Central memory CD4-positive, alpha-beta T cell (primary cell): ENCODE measurements at places on chromosomes 5 and 9.
A peak's percentile ranks its signal among the peaks of the same experiment; 100 is the strongest.

- DNase-seq, result no peak
Measured at GRCh38 chr9:113566016-113566711, 102.6 kb downstream of the RGS3 start.

DNA sequence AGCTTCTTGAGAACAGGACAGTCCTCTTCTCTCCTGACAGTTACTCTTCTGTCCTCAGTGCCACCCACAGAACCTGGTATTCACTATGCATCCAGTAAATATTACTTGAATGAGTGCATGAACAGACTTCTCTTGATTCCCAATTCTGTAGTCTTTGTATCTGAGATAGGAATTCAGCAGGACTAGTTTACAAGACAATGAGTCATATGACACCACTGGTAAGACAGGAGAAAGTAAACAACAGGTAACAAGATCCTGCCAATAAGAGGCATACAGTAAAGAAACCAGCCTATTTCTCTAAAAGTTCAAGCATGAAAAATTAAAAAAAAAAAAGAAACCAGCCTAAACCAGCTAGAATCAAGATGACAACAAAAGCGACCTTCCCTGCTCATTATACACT is 6.2 kb downstream of the ZNF883 start:
- DNase-seq, result no peak

DNA sequence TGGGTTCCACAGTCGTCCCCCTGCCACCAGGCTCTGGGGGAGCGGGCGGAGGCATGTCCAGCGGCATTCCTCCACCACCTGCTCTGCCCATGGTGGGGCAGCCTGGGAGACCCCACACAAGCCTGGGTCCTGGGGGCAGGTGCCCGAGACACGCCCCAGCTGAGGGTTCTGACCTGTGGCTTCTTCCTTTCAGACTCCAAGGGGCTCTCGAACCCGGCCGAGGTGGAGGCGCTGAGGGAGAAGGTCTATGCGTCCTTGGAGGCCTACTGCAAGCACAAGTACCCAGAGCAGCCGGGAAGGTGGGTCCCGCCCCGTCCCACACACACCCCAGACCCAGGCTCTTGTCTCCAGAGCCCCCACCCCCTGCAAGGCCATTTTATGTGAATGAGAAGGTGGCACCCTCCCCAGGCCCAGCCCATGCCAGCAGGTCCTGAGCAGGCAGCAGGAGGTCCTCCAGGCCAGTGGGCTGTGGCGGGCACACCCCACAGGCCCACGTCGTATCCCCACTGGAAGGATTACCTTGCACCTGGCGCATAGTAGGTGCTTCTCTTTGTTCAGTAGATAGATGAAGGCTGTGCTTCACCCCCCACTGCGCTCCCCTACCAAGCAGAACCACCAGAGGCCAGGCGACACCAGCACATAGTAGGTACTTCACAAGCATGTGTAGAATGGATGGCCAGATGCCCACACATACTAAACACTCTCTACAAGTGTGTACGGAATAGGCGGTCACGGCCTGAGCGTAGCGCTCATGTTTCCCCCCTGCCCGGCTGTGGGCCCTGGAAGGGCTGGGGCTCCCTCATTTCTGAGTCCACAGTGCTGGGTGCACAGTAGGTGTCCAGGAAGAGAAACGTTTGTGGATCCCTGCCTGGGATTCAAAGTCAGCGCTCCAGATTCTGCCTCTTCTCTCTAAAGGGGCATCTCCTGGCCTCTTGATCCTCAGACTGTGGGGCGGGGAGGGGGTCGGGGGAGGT is 107.9 kb downstream of the RXRA start:
- no peak for DNase-seq

GRCh38 chr9:72046630-72047456 is 13.6 kb downstream of the C9orf57 start:
- no peak for DNase-seq

DNA sequence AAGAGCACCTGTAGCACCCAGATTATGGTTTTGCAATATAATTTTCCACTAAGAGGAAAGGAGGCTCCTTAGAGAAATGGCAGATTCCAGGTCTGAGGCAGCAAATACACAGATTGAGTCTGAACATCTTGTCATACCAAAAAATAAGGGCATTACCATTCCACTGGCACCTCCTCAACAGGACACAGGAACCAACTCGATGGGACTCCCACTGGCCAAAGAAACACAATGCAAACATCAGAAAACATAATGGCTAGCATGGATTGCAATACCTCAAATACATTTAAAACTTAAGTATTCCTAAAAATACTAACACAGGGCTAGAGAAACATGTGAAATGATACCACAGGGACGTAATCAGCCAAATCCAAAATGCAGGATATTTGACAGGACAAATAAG is 12.4 kb upstream of the RANBP17 start:
- no peak for DNase-seq

DNA sequence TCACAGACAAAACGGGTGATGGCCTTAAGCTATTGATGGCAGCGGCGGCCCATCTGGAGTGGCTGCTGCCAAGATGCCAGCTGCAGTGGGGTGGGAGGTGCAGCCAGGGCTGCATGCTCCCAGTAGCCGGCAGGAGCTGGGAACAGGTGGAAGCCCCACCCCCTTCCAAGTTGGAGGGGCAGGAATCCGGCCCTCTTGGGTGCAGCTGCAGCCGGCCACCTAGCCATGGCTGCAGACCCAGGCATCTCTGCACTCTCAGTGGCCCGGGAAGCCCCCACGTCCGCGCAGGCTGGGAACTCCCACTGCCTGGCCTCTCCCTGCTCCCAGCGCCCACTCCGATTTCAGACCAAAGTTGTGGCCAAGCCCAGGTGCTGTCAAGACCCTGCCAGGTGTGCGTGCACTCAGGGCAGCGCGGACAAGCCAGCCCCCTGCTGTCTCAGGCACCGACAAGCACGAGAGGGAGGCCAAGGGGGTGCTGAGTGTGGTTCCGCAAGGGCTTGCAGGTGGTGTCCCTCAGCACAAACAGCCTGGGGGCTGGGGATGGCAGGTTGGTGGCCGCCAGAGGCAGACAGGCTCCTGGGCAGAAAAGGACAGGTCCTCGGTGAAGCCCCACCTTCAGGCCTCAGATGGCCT is 115.1 kb upstream of the TSLP start:
- DNase-seq, result no peak

- no peak for DNase-seq
Measured at GRCh38 chr9:132804576-132805295, 73.3 kb downstream of the AK8 start.

GRCh38 chr5:100889896-100890295 is 13.2 kb downstream of the ST8SIA4 start:
- no peak for DNase-seq

- DNase-seq, result peak; percentile 65
Measured at GRCh38 chr5:115838885-115839518, 2.4 kb downstream of the ATG12 start.

DNA sequence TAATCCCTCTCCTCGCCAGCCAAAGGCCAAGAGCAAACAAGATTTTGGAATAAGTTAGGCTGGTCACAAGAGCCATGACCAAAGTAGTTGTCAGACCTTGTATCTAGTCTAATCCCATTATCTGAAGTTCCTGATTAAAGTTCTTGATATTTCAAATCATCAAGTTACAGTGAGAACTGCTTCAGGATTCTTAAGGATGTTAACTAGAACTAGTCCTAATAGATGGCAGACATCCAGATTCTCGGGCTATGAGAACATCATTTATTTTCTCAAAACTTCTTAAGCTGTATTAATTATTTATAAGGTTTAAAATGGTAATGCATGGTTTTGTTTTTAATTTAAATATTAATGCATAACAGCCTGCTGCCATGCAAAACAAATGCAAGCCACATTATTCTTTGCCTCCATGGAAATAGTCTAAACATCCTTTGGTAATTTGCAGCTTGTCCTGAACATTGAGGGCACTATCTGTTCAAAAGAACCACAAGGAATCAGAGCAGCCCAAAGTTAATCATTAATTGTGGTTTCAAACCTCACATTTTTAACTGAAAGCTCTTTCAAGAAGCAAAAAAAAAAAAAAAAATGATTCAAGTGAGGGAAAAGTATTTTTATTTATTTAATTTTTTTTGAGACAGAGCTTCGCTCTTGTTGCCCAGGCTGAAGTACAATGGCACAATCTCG is 95.1 kb downstream of the TTC39B start:
- no peak for DNase-seq

DNA sequence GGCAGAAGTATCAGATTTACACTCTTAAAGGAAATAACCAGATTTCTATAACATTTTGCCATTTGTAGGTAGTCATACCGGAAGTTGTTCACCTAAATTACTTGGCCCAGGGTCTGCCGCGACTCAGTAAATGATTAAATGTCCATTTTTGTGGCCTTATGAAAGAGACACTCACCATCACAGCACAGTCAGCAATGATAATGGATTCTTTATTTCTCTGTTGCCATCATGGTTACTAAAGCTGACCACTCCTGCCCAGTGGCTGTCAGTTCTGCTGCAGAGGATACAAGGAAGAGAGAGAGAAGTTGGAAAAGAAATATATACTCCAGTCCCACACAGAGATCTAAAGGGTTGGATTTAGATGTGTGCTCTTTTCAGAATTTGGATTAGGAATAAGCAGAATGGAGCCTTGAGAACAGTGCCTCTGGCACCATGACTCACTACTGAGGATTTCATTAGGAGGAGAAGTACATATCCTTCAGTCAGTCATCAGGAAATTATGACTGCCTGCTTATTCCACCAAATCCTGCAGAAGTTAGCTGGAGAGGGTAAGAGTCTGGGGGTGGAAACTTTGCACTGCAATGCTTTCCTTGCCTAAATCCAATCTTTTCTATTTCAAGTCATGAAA is 72.8 kb upstream of the EFNA5 start:
- no peak for DNase-seq

- DNase-seq, result no peak
Measured at GRCh38 chr5:62041156-62041756, 264.8 kb upstream of the KIF2A start.

DNA sequence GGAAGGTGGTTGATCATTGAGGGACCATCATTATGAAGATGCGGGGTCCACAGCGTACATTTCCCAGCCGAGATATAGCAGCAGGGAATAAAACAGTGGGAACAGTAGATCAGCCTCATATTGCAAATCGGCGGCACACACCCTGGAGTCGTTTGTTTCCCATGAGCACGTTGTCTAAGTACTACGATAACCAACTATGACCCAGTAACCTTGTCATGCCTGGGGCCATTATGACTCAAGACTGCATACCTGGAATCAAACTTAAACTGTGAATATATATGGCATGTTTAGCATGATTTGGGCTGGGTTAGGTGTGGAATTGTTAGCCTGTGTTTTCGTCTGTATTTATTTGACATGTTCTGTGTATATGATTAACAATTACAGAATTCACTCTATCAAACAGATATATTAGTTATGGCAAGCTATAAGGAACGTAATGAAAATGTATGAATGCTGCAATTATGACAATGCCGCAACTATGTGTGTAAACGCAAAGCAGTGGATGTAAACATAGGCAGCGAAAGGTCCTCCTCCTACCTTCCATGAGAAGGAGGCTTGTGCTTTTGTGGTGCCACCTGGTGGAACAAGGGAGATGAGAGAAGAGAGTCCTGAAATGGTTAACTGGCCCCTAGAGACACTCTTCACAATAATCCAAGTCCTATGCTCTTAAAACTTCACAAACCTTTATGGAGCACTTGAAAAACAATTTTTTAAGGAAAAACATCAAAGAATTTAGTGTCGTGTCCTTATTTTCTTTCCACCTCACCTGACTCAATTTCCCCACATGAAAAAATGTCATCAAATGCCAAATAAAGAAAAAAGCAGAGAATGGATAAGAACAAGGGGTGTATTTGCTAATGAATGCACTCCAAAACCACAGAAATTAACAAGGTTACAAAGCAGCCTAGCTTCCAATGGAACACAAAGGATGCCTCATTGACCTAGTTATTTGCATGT is 47.1 kb downstream of the SEMA5A start:
- DNase-seq, result no peak

- DNase-seq, result no peak
Measured at GRCh38 chr5:35319333-35320002, 89.2 kb upstream of the PRLR start.

GRCh38 chr9:128845186-128845931 is 15.8 kb upstream of the SPOUT1 start:
- DNase-seq, result no peak

DNA sequence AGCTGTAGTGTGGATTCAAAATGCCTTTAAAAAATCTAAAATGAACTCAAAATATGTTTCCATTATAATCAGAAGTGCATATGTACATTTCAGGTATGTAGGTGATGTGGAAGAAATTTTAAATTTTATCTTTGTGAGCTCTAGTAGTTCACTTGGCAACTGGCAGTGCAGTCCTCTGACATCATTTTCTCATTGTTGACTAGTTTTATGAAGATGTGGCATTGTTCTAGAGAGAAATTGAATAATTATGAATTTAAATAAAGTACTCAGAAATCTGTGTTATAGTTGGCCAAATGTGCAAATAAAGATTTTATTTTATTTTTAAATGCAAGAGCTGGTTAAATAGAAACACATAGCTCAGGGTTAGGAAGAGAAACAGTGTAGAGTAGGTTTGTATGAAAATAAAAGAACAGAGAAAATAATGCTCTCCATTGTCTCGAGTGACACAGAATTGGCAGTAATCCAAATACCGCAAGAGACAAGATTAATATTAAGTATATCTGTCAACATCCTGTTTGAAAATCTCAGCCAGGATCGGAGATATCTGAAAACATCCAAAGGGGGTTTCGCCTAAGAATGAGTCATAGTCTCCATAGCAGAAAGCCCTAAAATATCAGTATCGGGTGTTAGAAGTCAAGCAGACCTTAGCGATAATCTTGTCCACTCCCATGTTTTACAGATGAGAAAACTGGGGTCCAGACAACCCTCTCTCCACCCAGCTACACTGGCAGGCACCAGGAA is 189.4 kb downstream of the CCDC192 start:
- DNase-seq, result peak; percentile 40

DNA sequence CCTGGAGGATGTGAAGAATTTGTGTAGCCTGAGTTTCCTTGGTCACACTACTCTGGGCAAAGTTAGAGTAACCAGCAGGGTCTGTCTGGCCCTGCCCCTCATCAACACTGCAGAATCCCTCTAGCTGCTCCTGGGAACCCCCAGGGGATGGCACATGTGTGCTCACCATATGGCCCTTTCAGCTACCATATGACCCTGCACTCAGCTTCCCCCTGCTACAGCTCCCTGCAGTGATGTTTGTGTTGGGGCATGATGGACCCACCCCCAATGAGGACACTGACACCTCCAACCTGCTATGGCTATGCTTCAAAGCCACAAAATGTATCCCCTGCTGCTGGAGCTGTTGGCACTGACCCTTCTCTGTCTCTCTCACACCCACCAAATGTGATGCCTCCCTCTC is 152.7 kb downstream of the SNX18 start:
- no peak for DNase-seq
